ENCODE measurements at places on chromosomes 1 and 21.
A peak's percentile ranks its signal among the peaks of the same experiment; 100 is the strongest.

- DNase-seq: no peak
Measured at GRCh38 chr1:86285796-86286195, 110.3 kb downstream of the ODF2L start.

DNA sequence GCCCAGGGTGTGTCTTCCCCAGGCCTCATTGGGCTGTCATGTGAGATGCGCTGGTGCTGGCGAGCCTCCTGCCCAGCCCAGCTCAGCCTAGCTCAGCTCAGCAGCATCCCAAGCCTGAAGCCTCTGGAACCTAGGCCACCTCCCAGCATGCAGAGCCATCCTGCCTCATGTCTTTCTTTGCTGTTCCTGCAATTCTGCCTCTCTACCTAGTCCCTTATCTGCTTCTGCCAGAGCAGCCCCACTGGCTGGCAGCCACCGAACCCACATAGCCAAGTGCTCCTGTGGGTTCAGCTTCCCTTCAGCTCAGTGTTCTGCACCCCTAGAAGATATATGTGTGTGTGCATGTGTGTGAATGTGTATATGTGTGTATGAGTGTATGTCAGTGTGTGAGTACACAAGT, 291.5 kb upstream of the VAMP3 start:
- no peak for DNase-seq

DNA sequence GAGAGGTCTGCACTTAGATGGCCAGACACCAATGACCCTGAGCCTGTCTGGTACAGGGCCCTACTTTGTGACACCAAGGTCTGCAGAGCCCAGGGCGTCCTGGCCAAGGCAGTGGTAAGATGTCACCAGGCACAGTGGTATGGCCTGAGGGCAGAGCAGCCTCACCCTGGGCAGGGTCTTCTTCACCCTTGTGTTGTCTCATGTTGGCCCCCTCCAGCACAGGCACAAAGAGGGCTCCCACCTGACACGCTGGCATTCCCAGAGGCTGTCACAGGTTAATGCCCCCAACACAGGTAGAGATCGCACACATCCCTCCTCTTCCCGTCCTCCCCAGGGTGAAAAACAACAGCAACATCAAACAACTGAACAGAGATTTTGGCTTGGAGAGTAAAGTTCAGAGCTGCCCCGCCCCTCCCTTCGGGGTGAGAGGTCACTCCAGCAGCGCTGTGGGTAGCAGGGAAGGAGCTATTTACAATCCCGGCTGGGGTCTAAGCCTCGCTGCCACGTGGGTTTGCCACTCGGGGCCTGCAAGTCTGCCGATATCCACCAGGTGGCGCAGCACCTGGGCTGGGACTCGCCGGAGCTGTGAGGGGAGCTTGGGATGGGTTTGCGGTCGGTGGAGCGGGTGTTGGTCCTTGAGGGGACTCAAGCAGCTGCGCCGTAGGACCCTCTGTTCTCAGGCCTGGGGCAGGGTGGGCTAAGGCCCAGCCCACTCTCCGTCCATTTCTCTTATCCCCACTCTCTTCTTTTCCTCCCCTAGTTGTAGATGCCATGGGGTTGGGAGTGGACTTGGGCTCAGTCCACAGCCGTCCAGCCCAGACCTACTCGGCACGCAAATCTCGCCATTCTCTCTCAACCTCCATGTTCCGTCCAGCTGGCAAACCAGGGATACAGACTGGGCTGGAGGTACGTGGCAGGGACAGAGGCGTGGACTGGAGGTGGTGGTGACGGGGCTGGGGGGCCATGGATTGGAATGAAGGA, 12.7 kb downstream of the EFNA3 start:
- peak; percentile 73 for DNase-seq

DNA sequence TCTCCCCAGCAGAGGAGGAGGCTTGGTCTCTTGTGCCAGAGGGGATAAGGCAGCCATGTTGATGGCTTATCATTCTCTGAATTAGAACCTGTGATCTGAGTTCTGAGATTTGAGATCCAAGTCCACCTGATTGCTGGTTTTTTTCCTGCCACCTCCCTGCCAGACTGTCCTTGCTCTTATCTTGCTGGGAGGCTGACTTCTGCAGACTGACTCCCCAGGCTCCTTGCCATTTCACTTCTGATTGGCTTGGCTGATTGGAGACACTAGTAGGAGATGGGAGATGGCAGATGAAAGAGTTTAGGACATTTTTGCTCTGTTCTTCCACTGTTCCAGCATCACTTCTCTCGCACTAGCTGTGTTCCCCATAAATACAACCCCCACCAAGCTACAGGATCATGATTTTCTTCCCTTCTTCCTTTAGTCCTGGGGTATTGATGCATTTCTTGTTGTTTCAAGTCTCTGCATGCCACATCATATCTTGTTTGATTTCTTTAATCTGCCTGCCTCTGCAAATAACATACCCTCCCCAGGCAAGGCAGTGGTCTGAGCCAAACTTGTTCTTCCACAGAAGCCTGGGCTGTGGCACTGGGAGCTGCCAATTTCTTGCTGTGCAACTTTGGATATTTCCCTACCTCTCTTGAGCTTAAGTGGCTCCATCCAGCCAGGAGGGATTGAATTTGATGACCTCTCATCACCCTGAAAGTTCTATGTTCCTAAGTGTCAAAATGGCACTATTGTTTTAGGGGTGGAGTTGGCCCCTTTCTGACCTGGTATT, 963 bp upstream of the CYP4B1 start:
- no peak for DNase-seq

DNA sequence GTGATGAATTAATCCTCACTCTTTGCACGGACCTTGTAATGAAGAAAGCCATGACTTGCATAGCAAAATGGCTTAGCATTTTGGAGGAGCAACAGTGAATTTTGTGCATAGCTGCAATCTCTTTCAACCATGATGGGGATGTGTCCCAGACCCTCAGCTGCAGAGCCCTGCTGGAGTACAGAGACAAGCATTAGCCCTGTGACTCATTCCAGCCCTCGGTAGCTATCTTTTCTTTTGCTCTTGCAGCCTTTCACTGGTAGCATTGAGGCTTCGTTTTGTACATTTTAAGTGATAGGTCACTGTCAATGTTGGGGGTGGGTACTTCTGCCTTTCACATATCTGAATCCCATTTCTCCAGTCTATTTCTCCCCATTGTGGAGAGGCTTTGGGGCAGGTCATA, 58.4 kb downstream of the SLC35F3 start:
- DNase-seq: no peak

Measured in CD8-positive, alpha-beta memory T cell (primary cell).